ENCODE measurements at places on chromosomes 11 and 22.

DNA sequence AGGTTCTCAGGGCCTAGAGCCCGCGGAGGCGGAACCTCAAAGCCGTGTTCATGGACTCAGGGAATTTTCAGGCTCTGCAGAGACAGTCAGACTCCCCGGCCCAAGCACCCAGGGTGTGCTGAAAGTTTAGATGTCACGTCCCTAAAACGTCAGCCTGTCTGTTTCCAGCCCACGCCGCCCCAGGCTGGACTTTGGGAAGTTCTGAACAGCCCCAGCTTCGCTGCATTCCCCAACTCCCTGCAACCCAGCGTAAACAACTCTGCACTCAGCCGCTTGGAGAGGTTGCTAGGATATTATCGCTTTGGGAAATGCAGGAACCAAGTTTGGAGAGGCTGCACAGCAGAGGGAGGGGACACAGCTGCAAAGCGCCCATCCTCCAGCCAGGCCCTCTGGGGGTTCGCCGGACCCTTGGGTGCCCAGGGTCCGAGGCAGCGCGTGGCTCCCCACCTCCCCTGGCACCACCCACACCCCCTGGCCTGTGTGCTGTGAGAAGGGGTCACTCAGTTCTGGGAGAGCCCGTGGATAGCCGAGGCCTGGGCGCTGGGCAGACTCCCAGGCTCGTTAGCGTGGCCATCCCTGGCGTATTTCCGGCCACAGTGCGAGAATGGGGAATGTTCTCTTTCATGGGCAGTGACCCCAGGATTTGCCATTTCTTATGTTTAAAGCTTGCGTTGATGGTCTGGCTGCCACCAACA is 120.5 kb upstream of the FGF3 start:
- DNase-seq, result no peak

DNA sequence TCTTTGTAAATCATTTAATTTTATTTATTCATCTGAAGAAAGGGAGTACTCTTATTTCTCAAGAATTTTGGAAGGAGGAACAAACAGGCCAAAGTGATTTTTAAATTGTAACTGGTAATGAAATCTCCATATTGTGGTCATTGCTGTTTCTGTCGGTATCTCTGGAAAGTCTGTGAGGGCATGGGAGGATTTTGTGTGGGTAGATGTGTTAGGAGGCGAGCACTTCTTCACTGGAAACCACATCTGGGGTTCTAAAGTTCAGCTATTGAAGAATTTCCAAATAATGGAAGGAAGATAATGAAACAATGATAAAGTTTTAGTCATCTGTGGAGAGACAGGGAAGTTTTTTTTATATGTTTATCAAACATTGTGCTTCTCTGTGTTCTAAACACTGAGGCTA is 6.6 kb downstream of the TRIM34 start:
- DNase-seq, result no peak

- no peak for DNase-seq
These were observed at the start of gene MPZL2 for GRCh38 chr11:118263695-118264568. Gene MPZL2 (minus strand): TSS chr11:118264297. CDS start chr11:118264153, 144 bp downstream.

DNA sequence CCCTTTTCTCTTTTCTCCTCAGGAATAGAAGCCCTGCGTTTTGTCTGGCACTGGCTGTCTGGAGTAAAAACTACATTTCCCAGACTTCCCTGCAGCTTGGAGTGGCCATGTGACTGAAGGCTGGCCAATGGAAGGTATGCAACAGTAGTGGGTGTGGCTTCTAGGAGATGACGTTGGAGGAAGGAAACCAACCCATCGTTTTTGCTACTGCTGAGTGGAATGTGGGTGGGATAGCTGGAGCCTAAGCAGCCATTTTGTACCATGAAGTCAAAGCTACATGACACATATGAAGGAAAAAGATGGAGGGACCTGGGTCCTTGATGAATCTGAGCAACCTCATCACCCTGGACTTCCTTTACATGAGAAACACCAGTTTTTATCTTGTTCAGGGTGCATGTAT is 19.6 kb downstream of the FGF3 start:
- no peak for DNase-seq

GRCh38 chr11:7417328-7417727 is 68.0 kb upstream of the OLFML1 start:
- no peak for DNase-seq

DNA sequence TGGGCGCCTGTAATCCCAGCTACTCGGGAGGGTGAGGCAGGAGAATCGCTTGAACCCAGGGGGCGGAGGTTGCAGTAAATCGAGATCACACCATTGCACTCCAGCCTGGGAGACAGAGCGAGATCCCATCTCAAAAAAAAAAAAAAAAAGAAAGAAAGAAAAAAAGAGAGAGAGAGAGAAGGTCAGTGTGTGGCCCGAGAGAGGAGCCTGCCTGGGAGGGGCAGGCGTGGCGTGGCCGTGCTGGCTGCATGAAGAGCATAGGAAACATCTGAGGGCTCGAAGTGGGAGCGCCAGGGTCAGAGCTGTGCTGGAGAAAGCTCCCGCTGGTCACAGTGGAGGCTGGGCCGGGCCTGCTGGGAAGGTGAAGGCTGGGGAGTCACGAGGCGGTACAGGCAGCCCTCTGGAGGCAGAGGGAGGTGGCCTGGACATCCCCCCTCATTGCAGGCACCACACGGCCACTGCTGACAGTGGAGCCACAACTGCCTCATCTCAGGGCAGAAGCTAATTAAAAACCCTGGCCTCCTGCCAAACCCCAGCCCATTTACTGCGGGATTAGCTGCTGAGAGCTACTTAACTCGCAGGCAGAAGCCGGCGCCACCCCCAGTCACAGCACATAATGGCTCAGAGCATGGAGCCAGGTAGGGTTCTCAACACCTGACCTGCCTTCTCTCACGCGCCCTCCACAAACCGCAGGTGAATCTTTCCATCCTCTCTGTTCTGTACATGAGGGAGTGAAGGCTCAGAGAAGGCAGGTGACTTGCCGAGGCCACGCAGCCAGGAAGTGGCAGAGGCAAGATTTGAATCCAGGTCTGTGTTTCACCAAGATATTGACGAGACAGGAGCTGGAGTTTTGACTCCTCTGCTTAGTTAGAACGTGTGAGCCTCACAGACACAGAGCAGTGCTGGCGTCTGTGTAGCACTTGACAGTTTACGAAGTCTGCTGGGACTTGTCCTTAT is 32.6 kb downstream of the NFAM1 start:
- no peak for DNase-seq

- DNase-seq, result no peak
These were observed 617 bp upstream of the ALKBH3 start for GRCh38 chr11:43879789-43880639.

GRCh38 chr11:104402812-104403521 is 239.0 kb upstream of the PDGFD start:
- DNase-seq, result no peak

DNA sequence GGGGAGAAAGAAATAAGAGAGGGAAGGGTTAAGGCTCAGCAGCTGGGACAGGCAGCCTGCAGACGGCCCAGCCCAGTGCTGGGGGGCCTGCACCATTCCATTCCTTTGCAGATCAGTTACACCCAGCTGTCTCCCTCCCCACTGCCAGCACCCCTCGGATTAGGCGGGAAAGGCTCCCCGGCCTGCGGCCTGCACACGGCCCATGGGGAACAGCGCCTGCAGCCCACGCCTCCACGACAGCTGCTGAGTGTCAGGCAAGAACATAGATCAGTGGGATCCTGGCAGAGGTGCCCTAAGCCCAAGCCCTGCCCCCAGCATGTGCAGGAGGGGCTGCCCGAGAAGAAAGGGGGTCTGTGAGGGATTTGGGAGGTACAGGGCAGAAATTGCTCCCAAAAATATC is 65.8 kb upstream of the MYOD1 start:
- no peak for DNase-seq

- DNase-seq, result no peak
These were observed 402.2 kb downstream of the AASDHPPT start for GRCh38 chr11:106479646-106480045.

DNA sequence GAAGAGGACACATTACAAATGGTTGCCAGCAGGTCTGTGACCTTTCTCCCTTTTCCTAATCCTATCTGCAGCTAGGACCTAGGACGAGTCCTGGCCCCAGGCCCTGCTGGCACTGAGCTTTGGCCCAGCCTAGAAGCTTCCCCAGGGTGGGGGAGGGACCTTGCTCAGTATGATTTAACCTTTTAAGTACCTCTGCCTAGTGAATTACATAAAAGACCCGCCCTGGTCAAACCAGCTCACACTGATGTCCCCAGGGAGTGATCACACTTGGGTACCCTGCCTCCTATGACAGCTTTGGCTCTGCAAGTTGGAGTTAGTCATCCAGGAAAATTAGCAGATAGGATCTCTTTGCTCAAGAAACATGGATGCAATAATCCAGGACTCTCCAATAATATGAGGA is 21.9 kb downstream of the ASCC2 start:
- DNase-seq, result no peak

DNA sequence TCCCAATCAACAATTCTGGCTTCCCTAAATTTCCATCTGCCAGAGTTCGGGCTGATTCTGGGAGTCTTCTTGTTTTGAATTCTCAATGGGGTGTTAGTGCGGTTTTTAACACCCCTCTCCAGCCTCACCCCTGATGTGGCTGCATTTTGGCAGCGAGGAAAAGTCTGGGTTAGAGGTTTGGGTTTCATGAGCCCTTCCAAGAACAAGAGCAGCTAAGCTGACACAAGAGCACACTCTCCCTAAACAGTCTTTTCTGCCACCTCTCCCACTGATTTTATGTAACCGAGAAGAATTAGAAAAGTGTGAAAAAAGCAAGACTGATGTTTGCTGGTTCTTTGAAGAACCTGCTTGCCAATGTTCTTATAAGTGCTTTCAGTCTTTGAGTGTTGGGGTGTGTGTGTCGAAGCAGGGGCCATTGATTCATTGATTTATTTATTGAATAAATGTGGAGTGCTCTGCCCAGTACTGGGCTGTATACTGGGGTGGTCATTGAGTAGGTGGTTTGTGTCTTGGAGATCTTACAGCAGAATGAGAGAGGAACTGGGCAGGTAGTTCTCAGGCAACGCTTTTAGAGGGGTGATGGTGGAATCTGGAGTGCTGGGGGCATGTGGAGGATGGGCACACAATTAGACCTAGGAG is 101.5 kb downstream of the TRAF6 start:
- DNase-seq, result no peak

DNA sequence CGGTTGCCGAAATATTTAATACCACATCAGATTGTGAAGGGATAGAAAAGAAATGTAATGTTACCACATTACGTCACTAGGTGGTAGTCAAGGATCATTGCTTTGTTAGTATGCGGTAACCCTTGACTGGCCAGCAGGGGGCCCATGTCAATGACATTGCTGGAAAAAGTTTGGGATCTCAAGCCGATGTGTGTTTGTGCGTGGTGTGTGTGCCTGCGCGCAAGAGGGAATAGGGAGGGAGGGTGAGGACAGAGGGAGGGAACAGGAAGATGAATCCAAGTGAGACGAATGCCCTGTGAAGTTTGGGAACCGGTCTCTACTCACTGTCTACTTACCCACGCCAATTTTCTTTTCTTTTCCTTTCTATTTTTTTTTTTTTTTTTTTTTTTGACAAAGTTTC is 10.7 kb upstream of the MRGPRX2 start:
- peak; percentile 60 for DNase-seq

DNA sequence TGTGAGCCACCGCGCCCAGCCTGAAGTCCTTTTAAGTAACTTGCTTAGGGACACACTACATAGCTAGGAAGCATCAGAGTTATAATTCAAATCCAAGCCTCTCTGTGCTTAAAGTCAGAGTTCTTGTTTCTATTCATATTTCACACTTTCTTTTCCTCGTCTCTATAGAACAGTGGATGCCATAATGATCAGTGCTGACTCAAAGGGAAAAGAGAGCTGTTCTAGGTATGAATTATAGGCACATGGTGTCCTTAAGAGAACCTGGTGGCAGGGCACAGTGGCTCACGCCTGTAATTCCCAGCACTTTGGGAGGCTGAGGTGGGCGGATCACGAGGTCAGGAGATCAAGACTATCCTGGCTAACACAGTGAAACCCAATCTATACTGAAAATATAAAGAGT is 400.2 kb upstream of the DDI1 start:
- no peak for DNase-seq

DNA sequence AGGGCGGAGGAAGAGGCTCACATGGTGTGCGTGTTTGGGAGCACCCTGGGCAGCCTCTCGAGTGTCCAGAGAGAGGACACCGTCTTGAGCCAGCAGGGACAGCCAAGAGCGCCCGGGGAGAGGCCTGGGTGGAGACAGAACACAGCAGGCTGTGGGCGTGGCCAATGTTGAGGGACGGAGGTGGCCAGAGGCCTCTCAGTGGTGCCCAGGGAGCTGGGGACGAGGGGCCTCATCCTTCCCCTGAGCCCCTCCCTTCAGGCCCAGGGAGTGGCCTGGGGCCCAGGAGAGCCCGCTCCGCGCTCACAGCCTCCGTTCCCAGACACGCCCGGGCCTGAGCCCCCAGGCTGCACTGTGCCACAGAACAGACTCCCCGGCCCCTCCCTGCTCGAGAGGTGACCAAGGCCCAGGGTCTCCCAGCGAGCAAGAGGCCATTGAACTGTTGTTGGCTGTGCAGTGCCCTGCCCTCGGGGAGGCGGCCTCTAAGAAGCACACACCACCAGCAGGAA is 48.4 kb downstream of the CDKN1C start:
- DNase-seq, result no peak

GRCh38 chr22:46583571-46583970 is 36.6 kb upstream of the GRAMD4 start:
- no peak for DNase-seq

- no peak for DNase-seq
These were observed 17.7 kb downstream of the ARRB1 start for GRCh38 chr11:75333807-75334140.

DNA sequence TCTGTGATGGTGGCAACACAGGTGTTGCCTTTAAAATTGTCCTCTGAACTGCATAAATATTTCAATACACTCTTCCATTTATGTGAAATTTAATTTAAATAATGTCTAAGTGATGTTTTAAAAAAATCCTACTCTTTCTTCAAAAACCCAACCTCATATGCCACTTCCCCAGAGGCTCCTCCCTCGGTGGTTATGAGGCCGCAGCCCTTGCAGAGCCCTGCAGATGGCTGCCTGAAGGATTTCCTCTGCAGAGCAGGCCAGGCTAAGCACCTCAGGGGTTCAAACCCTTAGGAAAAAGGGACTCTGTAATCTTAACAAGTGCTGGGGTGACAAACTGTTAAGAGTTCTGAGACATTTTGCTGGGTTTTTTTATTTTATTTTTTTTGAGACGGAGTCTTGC is 25.2 kb downstream of the MORC2 start:
- DNase-seq, result no peak

DNA sequence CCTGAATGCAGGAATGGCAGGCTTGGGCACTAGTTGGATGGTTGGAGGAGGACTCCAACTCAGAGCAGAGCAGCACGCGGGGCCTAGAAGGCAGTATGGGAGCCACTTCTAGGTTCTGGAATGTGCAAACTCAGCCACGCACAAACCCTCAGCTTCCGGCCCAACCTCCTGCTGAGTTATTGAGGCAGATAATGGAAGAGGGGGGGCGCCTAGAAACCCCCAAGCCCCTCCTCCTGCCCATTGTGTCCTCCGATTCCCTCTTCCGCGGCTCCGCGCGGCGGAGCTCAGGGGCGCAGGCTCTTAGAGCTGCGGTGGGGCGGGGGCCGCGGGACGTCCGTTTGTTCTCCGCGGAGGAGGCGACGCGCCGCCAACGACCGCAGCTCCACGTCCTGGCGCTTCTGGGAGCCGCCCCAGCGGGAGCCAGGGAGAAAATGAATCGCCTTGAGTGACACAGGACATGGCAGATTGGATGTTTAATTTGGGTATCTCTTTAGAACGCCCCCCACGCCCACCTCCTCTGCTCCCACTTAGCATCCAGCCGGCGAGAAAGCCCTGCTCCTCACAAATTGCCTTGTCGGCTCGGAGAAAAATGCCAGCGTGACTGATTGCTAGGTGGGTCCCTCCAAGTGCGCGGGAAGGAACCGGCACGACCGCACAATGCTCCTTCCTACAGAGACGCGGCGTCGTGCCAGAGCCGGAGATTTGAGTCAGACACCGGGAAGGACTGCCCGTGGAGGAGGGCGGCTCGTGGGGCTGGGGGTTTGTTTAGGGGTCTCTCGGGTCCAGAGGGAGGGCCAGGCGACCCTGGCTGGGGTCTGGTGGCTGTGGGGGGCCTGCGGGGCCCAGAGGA is 144.6 kb downstream of the NECTIN1 start:
- DNase-seq, result peak; percentile 50

Data from frontal cortex (tissue), 4 donors.